Activated naive CD4-positive, alpha-beta T cell treated with anti-CD3 and anti-CD28 coated beads, Interleukin-2, amount 10 ng/mL, durations not matched to agents 5 hours and 36 hours (primary cell): ENCODE measurements at places on chromosomes 7 and 10. TPM values are rescaled to one million over a fixed set of nuclear protein-coding genes. Genes with fewer than 3 reads are reported as not detected.

The ASZ1 gene
- total RNA-seq, result not detected

The ITIH2 gene
- not detected for total RNA-seq

The ITGA8 gene
- total RNA-seq, result not detected

The FAM25G gene
- not detected for total RNA-seq

The PCLO gene
- total RNA-seq, result not detected

The CUZD1 gene
- total RNA-seq, result 1.8 TPM

The FAM25A gene
- total RNA-seq, result not detected

The EN2 gene
- total RNA-seq, result not detected
